T follicular helper cell (primary cell): ENCODE measurements at places on chromosomes 5 and 9.

GRCh38 chr5:55933377-55934114 lies 61.2 kb downstream of the IL6ST start:
- no peak for DNase-seq

- DNase-seq: no peak
These were observed 56.8 kb downstream of the MTREX start for GRCh38 chr5:55364537-55365055.

DNA sequence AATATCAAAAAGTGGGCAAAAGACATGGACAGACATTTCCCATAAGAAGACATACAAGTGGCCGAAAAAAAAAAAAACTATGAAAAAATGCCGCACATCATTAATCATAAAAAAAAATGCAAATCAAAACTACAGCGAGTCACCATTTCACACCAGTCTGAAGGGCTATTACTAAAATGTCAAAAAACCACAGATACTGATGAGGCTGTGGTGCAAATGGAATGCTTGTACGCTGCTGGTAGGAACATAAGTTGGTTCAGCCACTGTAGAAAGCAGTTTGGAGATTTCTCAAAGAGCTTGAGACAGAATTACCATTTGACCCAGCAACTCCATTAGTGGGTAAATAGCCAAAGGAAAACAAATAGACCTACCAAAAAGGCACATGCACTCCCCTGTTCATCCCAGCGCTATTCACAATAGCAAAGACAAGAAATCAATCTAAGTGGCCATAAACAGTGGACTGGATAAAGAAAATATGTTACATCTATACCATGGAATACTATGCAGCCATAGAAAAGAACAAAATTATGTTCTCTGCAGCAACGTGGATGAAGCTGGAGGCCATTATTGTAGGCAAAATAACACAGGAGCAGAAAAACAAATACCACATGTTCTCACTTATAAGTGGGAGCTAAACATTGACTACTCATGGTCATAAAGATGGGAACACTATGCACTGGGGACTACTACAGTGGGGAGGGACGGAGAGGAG lies 110.6 kb upstream of the BOD1 start:
- DNase-seq: no peak

GRCh38 chr5:95718203-95718602 lies 12.9 kb upstream of the RHOBTB3 start:
- no peak for DNase-seq

DNA sequence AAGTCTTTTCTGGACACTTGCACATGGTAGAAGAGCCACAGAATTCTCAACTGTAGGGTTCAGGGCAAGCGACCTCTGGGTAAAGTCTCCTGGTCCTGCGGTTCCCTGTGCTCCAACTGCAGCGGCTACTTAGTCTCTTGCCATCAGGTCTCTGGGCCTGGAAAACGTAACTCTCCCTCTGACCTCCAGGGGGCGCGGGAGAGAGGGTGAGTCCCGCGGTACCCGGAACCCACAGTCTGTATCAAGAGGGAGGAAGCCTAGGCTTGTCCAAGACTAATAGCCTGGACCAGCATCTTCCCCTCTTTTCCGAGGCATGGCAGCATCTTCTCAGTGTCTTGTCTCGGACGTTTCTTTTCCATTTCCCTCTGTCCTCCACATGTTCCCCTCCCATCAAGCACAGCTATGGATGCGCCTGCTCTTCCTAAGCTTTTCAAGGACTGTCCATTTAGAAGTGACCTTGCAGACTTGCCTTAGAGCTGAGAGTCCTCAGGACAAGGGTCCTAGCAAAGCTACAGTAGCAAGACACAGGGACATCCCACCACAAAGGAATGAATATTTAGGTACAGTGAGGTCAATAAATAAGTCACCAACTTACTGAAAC lies 59.3 kb downstream of the FSTL4 start:
- DNase-seq: peak; percentile 25

GRCh38 chr5:132270335-132270665 lies 12.8 kb downstream of the PDLIM4 start:
- DNase-seq: no peak

DNA sequence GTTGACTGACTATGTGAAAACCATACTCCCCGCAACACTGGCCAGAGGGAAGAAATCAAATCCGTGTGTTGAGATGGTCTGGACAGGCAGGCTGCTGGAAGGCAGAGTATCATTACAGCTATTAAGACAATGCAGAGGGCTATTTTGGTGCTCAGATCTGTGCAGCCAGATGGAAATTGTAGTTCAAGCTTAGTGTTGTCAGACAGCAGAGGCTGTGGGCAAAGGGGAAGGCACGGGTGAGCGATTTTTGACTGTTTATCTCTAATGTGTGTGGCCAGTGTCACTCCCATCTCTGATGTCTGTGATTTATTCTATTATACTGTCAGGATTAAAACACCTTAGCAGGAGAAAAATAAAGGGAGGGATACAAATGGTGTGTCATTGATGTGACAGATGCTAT lies 984.4 kb upstream of the WWC1 start:
- no peak for DNase-seq

GRCh38 chr9:96217294-96217707 lies 84.7 kb downstream of the HSD17B3 start:
- DNase-seq: no peak

- DNase-seq: no peak
These were observed 199.0 kb downstream of the DTWD2 start for GRCh38 chr5:118789366-118789765.

GRCh38 chr5:41683181-41683580 lies 172.8 kb upstream of the PLCXD3 start:
- no peak for DNase-seq

- DNase-seq: no peak
These were observed 790.2 kb downstream of the PRELID2 start for GRCh38 chr5:145044970-145045369.

- no peak for DNase-seq
These were observed 190.8 kb upstream of the SEMA6A start for GRCh38 chr5:116765441-116765840.

DNA sequence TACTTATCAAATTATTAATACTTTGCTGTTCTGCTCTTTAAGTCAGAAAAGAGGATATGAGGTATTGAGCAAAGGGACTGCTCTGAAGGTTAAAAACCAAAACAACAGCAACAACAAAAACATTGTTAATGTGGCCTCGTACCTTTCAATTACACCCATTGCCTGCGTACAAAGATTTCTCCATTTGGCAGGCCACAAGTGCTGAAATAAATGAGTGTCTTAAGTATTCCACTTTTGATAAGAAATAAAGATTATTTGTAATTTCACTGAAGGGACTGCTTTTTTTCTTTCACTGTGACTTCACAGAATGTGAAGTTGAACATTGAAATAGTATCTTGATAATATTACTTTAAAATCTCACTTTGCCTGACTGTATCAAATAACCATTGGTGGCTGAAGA lies 163.2 kb upstream of the MRPS30 start:
- DNase-seq: no peak

DNA sequence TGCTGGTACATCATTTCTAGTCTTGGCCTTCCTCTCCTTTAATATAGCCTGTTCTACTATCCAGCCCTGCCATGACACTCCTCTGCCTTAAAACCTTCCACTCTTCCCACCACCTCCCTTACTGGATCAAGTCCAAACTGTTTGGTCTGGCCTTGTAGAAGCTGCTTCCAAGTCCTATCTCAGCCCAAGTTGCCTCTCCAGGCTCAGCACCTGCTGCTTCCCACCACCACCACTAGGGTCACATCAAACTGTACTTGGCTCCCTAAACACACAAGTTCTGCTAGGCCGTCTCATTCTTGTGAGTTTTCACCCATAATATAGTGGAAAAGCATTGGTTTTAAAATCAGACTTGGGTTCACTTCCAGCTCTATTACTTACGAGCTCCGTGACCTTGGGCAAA lies 1.4 kb downstream of the NDUFA8 start:
- peak; percentile 3 for DNase-seq

DNA sequence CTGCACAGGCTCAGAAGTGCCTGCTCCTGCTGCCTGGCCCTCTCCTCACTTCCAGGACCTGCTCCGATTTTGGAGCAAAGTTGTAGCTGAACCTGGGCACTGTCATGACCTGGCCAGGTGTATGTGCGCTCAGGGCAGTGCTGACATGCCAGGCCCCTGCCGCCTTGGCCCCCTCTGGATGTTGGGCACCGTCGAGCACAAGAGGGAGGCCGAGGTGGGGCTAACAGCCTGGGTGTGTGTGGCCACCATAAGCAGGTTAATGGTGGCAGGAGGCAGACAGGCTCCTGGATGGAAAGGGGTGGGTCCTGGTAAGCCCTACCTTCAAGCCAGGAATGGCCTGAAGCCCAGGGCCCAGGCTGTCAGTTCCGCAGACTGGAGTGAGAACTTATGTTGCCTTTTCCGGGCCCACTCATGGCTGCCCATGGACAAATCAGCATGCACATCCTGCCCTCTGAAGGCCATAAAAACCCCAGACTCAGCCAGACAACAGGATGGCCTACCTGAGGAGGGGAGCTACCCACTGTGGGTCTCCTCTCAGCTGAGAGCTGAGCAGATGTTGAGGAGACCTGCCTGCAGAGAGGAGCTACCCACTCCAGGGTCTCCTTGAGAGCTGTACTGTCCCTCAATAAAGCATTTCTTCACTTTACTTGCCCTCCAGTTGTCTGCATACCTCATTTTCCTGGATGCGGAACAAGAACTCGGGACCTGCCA lies 66.2 kb downstream of the NACC2 start:
- no peak for DNase-seq

DNA sequence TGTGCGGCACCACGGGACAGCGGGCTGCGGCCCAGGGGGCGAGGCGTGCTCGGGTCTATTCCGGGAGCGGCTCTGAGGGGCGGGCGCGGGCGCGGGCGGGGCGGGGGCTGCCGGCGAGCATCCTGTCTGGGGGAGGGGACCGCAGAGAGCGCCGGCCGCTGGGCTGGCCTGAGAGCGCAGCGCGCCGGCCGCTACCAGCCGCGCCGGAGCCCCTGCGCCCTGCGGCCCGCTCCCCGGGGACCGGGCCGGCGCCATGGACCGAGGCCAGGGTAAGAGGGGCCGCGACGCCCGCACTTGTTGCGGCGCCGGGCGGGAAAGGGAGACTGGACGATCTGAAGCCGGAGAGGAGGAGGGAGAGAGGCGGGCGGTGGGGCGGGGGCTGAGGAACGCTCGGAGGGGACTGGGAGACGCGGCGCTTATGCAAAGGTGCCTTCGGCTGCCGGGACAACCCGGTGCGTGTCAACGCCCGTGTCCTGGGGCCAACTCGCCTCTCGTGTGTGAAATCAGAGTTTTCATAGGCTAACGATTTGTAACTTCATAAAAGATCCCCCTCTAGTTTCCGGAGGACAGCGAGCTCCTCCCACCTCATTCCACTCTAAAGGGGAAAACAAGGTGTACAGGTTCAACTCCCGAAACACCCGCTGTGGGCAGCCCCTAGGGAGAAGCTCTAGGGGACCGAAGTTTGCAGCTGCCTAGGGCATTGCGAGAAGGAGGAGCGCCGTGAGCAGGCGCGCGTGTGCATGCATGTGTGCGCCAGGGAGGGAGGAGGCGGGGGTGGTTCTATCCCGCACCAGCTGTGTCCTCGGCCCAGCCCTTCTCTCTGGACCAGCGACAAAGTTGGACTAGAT lies at the start of gene AFAP1L1:
AFAP1L1 (plus strand) TSS at position 144 of the 848 bp plus-strand sequence; CDS start at position 254, 110 bp downstream.
- DNase-seq: no peak

GRCh38 chr5:151696470-151697061 lies 9.9 kb upstream of the SPARC start:
- DNase-seq: no peak

DNA sequence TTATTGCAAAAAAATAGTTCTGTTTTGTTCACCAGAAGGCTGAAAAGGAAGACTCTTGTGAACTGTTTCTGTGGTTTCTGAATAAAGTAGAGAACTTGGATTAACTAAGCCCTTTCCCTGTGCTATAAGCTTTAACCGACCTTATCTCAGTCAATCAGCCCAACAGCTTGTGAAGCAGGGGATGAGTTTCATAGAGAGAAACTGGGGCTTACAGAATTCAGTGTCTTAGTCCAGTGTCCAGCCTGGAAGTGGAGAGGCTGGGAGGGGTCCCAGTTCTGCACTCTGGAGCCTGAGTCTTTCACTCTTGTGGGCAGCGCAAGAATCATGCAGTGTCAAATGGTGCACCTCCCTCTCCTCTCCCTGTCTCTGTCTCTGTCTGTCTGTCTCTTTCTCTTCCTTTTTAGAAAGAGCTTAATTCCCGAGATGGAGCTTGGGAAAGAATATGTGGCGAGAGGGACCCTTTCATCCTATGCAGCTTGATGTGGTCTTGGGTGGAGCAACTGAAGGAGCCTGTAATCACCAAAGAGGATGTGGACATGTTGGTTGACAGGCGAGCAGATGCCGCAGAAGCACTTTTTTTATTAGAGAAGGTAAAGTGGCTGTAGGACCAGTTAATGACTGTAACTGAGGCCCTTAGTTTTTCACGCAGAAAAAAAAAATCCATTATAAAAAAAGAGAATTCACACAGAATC lies 17.0 kb downstream of the PTPDC1 start:
- DNase-seq: no peak

DNA sequence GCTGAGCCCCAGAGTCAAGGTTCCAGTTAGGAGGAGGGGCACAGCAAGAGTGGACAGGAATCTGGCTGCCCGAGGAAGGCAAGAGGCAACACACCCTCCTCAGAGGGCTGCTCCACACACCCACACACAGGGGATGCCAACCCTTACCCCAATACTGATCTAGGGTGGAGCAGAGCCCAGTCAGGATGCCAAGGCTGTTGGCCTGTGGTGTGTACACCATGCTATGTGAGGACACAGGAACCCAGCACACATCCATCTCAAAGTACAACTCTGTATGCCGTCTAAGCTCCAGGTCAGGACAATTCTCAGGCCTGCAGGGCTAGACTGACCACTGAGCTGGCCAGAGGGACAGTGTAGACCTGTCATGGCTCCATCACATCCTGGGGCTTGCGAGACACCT lies 2.6 kb downstream of the SEPTIN8 start:
- DNase-seq: no peak

GRCh38 chr5:15266841-15267240 lies 233.1 kb upstream of the FBXL7 start:
- no peak for DNase-seq

DNA sequence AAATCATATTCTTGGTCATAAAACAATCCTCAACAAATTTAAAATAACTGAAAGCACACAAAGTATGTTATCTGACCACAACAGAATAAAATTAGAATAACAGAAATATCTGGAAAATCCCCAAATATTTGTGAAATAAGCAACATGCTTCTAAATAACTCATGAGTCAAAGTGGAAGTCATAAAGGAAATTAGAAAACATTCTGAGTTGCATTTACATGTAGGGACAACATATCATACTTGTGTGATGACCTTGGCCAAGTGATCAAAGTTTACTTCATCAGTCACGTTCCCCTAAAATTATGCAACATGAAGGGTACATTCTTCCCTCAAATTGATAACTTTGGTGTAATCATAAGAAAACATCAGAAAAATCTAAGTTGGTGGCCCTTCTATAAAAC lies 64.7 kb downstream of the CSF2 start:
- DNase-seq: no peak

- DNase-seq: no peak
These were observed 609.1 kb upstream of the GRAMD2B start for GRCh38 chr5:125814119-125814518.

GRCh38 chr5:91182763-91183162 lies 200.4 kb downstream of the ARRDC3 start:
- no peak for DNase-seq
